Motor neuron (in vitro differentiated cells): ENCODE measurements at places on chromosomes 6 and 20. TPM values are rescaled to one million over a fixed set of nuclear protein-coding genes. Genes with fewer than 3 reads are reported as not detected.

The POU3F2 gene
- total RNA-seq: 0.10 and 0.22 TPM in 2 replicates

The FLRT3 gene
- total RNA-seq: 19.8 and 22.0 TPM in 2 replicates

The HCRTR2 gene
- total RNA-seq: 6.4 and 7.1 TPM in 2 replicates

The GFRAL gene
- not detected in 2 replicates for total RNA-seq

The ZNF334 gene
- 15.0 and 16.8 TPM in 2 replicates for total RNA-seq

The DZANK1 gene
- 4.3 and 5.1 TPM in 2 replicates for total RNA-seq

GRCh38 chr6:88813045-88813444, 150.4 kb downstream of the RNGTT start:
- ATAC-seq: no peak

GRCh38 chr6:106614166-106614565, 15.1 kb downstream of the RTN4IP1 start:
- no peak for ATAC-seq

DNA sequence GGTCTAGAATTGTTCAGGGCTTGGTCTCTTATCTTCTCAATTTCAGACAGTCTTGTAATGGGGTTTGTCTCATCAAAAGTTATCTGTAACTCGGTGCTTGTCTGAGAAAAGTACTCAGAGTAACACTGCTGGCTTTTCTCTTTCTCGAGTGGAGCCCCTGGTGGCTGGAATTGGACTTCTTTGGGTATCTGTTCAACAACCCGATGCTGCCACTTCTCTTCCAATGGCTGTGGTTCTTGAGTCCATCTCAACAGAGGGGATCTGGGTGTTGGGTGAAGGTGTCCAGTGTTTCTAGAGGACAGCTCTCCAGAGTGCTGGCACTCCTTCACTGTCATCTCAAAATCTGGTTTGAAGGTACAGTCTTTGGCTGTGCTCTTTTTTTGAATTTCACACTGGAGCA, 24.6 kb downstream of the DST start:
- ATAC-seq: no peak

GRCh38 chr6:38549180-38549579, 90.5 kb downstream of the BTBD9 start:
- ATAC-seq: no peak

DNA sequence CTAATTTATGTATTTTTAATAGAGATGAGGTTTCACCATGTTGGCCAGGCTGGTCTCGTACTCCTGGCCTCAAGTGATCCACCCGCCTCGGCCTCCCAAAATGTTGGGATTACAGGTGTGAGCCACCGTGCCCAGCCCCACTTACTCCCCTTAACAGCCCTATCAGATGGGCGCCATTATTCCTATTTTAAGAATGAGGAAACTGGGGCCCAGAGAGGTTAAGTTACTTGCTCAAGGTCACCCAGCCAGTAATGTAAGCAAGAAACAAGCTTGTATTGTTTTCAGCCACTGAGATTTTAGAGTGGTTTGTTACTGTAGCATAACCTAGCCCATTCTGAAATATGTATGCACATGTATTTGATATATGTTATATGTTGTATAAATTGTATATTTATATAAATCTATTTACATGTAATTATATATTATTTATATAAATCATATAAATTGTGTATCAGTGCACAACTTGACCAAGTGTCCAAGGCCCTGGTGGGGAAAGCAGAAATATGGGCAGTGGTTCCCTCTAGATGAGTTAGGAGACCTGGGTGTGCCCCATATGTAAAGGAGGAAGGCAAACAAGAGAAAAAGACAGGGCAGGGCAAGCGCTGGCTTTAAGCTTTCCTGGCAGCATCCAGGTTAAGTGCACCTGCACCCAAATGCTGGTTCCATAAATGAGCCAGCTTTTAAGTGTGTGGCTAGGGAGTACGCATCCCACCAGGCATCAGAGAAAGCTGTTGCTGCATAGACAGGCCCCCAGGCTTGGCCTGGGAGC, 1.2 kb upstream of the GUCA1A start:
- peak; percentile 76 for ATAC-seq

GRCh38 chr20:61120595-61121515, 131.2 kb upstream of the CDH4 start:
- ATAC-seq: peak; percentile 95

DNA sequence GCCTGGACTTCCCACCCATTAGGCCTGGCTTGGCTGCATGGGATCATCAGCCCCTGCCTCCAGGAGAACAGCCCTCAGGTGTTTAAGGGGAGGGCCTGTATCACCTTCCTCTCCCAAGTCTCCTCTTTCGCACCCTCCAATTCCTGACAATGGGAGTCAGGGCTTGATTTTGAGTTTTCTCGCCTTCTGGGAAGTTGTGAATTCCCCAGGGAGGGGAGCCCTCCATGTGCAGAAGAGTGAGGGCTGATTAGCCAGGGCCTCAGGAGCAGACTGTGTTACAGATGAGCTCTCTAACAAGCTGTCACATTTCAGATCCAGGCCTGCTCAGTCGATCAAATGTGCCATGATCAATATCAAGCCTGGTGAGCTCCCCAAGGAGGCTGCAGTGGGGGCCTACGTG, 42.4 kb downstream of the CNBD2 start:
- no peak for ATAC-seq

- no peak for ATAC-seq
These were observed 3.7 kb downstream of the POU3F2 start for GRCh38 chr6:98838032-98838431.

- ATAC-seq: no peak
These were observed 323.1 kb downstream of the HDGFL1 start for GRCh38 chr6:22892452-22892851.

GRCh38 chr20:16299897-16300296, 273.4 kb downstream of the KIF16B start:
- no peak for ATAC-seq
